ENCODE measurements at places on chromosomes 5 and 9.

GRCh38 chr5:177142098-177142611 is 8.6 kb downstream of the NSD1 start:
- no peak for DNase-seq

GRCh38 chr9:1024112-1024511 is 26.0 kb upstream of the DMRT2 start:
- no peak for DNase-seq

DNA sequence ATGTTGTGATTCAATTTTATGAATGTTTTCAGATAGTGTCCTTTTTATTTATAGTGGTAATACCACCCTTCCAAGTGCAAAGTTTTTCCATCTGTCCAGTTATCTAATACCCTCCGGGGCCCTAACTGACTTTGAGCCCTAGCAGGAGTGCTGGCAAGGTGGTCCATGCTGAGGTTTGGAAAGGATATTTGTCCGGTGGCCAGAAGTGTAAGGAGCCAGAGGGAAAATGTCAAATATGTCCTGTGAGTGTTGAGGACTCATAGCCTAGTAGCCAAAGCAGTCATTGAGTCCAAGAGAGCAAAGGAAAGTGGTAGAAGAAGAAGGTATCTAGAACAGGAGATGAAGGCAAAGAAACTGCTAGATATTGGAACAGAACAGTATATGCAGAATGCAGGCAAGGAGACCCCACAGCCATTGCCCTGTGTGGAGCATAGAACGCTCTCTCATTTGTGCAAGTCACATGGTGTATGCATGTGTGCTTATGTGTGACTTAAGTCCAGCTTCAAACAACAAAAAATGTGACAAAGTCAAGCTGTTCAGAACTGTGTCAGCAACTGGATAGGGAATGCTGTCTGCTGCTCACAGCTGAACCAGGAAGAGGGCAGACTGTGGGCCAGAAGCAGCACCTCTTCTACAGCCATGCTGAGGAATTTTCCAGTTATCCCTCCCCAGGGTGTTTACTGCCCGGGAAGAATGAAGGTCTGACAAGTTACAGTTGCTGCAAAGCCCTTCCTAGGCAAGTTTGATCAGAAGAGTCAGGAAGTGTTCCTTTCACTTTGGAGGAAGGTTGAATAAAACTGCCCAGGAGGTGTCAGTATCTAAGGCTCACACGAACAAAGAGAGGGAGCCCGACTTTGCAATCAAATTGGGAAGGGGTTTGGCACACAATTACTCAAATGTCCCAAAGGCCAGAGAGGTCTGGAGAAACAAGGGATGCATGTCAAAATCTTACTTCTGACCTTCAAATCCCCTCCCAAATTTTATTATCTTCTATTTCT is 463.3 kb upstream of the DMAC1 start:
- DNase-seq, result peak; percentile 6

GRCh38 chr9:17624571-17624970 is 45.7 kb downstream of the SH3GL2 start:
- no peak for DNase-seq

- peak; percentile 58 for DNase-seq
These were observed 4.5 kb downstream of the SLC36A1 start for GRCh38 chr5:151451626-151452520.

- DNase-seq, result no peak
These were observed 42.7 kb upstream of the FUBP3 start for GRCh38 chr9:130536701-130537107.

DNA sequence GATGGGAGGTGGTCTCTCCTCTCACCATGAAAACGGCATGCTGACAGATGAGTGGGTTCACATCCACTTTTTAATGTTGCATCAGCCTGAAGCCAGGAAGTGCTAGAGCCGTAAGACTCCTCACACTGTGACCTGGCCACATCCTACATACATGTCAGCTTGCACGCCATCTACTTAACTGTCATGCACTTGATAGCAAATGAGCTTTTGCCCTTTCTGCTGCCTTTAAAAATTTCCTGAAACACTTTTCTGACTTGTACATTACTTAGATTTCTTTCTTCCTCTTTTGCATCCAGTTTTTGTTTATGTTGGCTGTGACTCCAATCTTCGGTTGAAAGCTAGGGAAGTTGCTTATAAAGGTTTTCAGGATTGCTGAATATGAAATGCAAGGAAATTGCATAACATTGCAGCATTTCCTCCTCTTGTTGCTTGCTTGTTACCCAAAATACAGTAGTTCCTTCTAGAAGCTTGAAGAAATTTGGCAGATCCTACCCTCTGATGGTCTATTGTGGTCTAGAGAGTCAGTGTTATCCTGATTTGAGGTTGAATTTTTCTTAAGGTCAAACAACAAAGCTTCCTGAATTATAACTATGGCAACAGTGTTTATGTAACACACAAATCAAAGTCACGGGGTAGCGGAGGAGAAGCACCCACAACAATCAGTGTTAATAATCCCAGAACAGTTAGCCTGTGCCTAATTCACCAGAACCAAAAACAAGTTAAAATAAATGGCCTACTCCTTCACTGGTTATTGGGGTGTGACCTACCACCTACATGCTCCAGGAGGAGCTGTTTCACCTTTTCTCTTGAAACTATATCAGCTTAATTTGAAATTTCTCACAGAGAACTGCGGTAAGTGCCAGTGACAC is 232.5 kb downstream of the ARHGAP26 start:
- DNase-seq, result peak; percentile 81

GRCh38 chr9:14313951-14314423 is at the start of gene NFIB:
NFIB (minus strand) TSS chr9:14314141; CDS start chr9:14313511, 630 bp downstream.
- peak; percentile 48 for DNase-seq

DNA sequence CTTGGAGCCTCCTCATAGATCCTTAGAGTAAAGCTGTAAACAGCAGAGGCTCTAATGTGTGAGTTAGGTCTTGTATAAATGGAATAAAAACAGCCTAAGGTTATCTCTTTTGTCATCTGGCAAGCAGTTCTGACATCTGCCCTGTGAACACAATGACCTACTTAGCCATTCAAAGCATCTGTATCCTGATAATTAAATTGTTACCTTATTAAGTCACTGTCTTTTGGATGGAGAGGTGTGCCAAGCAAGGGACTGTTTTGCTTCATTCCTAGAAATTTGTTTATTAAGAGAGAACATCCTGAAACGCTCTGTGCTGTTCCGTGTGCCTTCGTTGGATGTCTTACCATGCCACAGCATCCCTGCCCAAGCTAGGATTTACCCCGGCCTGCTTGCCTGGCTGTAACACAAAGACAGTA is 1.5 kb downstream of the LSM11 start:
- DNase-seq, result no peak
